Renal cortex interstitium (tissue), 15 donors: ENCODE measurements at places on chromosomes 7 and 10.

GRCh38 chr10:93580828-93581227, 14.4 kb downstream of the FFAR4 start:
- DNase-seq: no peak

DNA sequence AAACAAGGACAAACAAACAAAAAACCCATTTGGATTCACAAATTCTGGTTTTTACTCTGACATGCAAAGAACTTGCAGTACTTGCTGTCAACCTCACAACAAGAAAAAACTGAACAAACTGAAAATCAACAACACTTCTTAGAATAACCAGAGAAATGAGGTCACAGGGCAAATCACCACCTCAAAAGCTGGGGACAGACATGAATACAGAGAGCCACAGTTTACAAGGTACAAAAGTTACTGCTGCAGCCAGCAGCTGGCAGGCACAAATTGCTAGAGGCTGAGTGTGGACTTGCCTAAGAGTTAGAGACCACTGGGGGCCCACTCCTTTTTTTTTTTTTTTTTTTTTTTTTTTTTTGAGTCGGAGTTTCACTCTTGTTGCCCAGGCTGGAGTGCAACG, 15.0 kb upstream of the RNF32 start:
- DNase-seq: no peak

DNA sequence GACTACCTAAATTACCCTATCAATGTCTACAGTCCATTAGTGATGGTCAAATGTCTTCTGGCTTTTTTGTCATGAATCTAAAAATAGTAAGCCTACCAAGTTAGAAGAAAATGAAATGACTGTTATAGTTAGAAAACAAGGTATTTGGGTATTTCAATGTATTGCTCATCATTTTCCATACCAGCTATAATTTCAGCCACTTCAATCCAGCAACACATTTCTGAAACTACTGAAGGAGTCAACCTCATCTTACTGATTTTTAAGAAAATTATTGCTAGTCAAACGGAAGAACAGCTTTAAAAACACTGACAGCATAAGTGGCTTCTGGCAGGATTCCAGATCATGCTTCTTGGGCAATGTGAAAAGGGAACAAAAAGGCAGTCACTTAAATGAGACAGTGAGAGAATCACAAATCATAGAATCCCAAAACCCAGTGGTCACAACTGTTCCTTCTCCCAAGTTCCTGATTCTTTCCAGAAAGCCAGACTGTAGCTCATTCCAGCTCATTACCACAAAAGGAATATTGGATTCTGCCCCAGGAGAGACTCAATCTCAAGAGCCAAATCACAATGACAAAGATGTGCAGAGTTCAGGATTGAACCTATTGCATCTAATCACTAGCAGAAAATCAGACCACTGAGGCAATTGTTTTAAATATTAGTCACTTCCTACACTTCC, 61.2 kb upstream of the LRRN3 start:
- peak; percentile 11 for DNase-seq

- DNase-seq: no peak
These were observed 9.5 kb upstream of the KAZALD1 start for GRCh38 chr10:101052285-101052684.

DNA sequence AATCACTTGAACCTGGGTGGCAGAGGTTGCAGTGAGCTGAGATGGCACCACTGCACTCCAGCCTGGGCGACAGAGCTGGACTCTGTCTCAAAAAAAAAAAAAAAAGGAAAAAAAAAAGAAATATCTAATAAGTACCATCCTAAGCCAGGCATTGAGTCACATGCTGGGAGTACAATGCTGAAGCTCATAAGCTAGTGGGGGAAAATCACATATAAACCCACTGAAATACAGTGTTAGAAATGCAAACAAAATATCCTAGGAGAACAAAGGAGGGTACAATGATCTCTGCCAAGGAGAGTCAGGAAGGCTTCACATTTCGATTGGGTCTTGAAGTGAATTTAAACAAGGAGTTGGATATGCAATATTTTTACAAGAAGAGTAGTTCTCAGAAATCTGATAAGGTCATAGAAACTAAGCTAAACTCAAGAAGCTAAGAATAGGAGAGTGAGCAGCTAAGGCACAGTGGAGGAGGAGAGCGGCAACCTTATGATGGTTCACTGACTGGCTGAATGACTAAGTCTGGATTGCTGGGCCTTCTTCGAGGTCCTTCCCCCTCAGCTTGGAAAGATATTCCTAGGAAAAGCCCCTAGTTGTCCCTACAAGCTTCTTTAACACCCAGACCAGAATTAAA, 115.5 kb downstream of the PHTF2 start:
- DNase-seq: no peak

DNA sequence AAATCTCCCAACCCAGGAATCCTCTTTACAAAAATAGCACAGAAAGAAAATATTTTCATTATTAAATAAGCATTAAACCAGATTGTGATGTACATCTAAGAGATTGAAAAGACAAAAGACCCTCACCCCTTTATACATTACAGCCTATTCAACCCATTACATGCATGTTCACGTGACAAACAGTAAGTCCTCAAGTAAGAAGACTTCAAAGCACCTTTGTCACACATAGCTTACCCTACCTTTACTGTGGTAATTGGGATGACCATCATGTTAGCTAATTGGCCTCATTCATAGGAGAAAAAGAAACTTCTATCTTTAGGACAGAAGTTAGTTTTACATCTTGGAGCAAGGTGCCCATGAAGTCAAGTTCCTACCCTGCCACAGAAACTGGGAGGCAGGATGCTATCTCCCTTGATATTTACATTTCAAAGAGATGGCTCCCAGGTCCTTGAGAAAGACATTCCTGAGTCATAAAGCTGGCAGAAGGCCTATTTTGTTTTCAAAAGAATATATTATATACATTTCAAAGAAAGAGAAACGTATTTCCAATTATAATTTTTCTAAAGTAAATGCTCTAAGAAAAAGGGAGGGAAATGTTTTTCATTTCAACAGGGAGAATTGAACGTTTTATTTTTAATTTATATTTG, 48.1 kb downstream of the GNAI1 start:
- DNase-seq: no peak

- DNase-seq: no peak
These were observed 1.6 kb upstream of the NRG3 start for GRCh38 chr10:81873231-81873931.

GRCh38 chr7:30164567-30164966, 29.8 kb downstream of the MTURN start:
- DNase-seq: no peak

- DNase-seq: no peak
These were observed 103.8 kb upstream of the AKR1E2 start for GRCh38 chr10:4721999-4722753.

GRCh38 chr10:17049195-17049594, 80.4 kb downstream of the CUBN start:
- no peak for DNase-seq

GRCh38 chr7:115805458-115805857, 225.1 kb downstream of the TFEC start:
- DNase-seq: no peak

DNA sequence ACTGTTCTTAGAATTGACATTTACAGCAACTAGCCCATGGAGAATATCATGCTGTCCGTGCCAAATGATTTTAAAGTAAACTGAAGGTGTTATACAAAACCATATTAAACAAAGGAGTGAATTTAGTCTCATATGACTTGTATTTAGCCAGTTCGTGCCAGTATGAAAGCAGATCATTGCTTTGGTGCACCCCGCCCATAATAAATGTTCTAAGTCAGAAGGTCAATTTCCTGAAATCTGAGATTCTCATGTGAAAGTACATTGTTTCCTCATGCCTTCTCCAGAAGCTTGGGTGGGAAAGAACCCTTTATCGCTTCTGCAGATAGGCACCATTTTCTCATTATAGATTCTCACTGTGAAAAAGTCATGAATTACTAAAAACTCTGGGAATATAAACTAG, 106.4 kb downstream of the CAMK1D start:
- DNase-seq: no peak

GRCh38 chr7:115183431-115184057, 261.6 kb downstream of the MDFIC start:
- no peak for DNase-seq

GRCh38 chr7:73308074-73308664, 457 bp downstream of the NSUN5 start:
- no peak for DNase-seq

DNA sequence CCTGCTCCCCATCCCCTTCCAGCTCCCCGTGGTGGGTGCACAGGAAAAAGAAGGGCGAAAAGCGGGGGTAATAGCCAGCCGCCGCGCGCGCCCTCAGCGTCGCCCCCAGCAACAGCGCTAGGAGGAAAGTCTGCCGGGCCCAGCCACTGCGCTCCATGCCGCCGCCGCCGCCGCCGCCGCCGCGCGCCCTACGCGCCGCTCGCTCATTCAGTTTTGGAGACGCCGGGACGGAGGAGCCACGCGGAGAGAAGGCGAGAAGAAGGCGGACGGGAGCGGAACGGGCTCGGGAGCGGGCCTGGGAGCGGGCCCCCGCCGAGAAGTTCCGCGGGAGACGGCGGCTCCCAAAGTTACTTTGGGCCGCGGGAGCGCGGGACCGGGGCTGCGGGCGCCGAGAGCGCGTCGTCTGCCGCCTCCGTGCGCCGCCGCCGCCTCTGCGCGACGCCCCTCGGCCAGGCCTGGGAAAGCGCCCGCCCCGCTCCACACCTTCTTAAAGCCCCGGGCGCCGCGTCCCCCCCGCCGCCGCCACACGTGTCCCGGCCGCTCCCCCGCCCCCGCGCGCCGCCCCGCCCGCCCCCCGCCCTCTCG, at the start of gene RELN:
Gene RELN, minus strand, starts transcription at position 459 of the 585 bp plus-strand sequence. Its CDS starts 302 bp downstream, at position 157.
- no peak for DNase-seq

DNA sequence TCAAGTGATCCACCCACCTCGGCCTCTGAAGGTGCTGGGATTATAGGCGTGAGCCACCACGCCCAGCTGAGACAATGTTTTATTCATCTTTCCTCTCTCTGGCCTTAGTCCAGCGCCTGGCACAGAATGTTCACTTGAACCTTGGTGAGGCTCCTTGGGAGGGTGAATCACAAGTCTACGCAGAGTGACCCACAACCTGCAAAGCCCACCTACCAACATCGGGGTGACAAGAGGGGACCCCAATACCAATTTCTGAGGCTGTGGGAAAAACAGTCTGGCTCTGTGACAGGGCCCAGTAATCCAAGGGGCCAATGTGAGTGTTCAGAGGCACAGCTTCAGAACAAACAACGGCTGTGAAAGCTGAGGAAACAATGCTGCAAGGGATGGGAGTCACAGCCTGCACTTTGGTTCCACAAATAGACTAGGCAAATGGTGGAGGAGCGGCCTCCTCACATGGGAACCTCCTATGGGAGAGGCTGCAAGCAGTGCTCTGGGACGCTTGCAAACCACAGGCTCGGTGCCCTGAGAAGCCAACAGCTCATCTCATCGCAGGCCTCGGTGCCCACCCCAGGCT, 5.6 kb upstream of the MALSU1 start:
- DNase-seq: no peak

DNA sequence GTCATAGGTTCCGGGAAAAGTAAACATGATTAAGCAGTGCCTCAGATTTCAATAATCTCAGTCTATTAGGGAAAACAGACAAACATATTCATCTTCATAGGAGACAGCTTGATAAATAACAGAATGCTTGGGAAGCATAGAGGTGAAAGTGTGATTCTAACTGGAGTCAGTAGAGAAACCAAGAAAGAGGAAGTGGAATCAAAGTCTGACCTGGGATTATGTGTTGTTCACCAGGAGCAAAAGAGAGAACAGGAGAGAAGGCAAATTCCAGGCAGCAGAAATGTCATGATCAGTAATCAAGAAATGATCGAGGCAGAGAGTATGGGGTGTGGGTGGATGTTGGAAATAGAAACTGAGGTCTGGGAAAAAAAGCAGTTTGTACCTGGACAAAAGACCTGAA, 43.7 kb downstream of the DGKB start:
- DNase-seq: no peak

DNA sequence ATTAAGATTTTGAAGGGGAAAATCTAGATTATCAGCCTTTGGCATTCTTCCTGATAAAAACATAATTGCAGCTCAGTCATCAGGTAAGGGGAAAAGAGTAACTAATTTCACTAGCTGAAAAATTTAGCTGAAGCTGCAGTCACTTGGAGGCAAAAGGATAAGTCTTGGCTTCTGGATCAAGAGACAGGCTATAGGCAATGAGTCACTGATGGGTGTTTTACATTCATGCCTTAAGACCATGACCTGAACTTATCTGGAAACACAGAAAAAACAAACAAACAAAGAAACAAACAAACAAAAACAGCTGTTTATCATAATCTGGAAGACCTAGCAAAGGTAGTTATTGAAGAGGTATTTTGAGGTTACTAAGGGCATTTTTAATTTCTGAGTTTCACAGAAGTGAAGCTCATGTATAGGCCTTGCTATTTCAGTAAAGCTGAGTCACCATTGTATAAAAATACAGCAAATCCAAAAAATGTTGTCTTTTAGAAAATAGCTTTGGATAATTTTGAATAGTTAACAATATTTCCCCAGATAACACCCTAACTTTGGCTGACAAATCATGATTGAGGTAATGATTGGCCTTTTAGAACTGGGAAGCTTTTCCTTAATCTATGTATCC, 40.3 kb downstream of the ZNF22 start:
- no peak for DNase-seq

DNA sequence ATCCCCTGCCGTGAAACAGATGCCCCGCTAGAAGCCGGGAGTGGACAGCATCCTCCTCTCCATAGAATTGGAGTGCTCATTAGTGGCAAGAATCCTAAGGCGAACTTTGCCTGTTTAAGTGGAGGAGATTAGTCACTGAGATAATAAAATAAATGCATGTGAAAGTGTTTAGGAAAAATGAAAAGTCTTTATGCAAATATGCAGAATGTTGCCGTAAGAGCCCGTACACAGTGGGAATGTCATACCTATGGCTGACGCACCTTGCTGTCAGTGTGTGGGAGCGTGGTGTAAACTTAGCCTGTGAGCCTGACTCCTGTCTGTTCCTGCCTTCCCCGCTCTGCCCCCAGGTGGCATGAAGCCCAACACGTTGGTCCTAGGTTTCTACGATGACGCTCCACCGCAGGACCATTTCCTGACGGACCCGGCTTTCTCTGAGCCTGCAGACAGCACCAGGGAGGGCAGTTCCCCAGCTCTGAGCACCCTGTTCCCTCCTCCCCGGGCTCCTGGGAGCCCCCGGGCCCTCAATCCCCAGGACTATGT, 1.7 kb upstream of the TRIP6 start:
- DNase-seq: no peak

- DNase-seq: no peak
These were observed 2.1 kb upstream of the NDUFB8 start for GRCh38 chr10:100531761-100532160.

GRCh38 chr7:108529341-108529740, 3.4 kb upstream of the PNPLA8 start:
- DNase-seq: no peak

- no peak for DNase-seq
These were observed 214.9 kb downstream of the JAZF1 start for GRCh38 chr7:27965650-27966049.

GRCh38 chr7:93574269-93574645, 267 bp downstream of the CALCR start:
- peak; percentile 3 for DNase-seq

DNA sequence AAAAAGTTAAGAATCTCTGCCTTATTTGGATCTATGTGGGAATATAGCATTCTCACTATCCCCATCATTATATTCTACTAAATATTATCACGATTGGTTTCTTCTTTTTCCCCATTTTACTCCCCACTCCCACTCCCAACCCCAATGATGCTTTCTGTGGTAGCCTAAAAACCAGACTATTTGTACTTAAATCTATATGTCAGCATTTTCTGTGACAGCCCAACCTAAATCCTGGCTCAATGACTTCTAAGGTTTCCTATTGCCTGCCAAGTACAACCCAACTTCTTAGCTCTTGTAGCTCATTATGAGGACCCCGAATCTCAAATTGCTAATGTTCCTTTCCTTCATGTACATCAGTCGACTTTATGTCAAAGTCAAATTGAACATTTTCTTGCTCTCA, 598.6 kb downstream of the XPNPEP1 start:
- DNase-seq: no peak

- no peak for DNase-seq
These were observed 453.4 kb upstream of the PODXL start for GRCh38 chr7:132009778-132010177.
